D721Med (cell line): ENCODE measurements at places on chromosomes 13 and 19.

- no peak for DNase-seq
These were observed 5.0 kb upstream of the ONECUT3 start for GRCh38 chr19:1748115-1748872.

- DNase-seq = peak; percentile 46
These were observed 30.4 kb upstream of the CYP4F8 start for GRCh38 chr19:15584541-15585115.

DNA sequence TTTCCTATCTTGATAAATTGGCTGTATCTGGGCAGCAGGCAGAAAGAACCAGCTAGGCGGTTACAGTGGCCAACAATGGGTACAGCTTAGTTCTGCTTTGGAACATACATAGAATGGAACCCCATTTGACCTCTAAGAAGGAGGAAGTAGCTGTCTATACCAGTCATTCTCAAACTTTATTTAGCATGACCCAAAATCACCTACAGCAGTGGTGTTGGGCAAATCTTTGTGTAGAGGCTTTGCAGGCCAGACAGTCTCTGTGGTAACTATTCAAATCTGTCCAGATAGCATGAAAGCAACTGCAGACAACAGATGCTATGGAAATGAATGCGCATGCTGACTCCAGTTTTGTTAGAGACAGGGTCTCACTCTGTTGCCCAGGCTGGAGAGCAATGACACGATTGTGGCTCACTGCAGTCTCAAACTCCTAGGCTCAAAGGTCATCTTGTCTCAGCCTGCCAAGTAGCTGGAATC is 12.0 kb upstream of the KCNC3 start:
- no peak for DNase-seq

GRCh38 chr19:54606891-54607784 is 13.7 kb downstream of the LILRA1 start:
- DNase-seq = no peak

DNA sequence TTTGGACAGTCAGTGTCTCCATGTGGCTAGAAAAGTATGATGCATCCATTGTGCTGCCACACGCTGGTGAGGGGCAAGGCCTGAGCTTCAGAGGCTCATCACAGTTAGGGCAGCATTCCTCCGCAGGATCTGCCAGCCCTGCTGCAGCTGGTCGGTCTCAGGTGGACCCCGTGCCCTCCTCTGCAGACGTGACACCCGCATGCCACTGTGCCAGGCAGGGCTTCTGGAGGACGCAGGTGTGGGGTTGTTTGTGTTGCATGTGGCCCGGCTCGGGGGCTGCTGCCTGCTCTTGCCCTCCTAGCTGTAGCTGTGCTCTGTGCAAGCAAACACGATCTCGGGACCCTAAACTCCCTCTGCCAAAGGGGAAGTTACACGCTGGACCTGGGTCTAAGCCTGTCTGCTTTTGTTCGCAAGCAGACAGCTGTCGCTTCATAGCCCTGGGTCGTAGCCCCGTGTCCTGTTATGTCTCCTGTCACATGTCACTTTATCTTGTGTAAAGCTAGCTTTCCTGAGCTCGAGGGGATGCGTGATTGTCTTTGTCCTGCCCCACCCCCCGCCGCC is 45.3 kb downstream of the SLC7A9 start:
- no peak for DNase-seq

DNA sequence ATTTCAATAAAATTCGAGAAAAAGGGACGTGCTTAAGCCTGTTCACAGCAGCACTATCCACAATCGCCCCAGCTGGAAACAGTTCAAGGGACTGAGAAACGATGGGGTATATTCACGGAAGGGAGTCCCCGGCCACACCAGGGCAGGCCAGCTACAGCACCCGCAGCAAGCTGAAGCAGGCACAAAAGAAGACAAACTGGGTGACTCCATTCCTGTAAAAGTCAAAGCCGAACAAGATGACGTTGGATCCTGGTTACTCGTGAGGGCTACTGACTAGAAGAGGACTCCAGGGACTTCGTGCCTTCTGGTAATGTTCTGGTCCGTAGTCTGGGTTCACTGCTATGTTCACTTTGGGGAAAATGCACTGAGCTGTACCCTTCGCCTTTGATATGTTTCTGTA is 57.6 kb downstream of the COL4A1 start:
- no peak for DNase-seq

DNA sequence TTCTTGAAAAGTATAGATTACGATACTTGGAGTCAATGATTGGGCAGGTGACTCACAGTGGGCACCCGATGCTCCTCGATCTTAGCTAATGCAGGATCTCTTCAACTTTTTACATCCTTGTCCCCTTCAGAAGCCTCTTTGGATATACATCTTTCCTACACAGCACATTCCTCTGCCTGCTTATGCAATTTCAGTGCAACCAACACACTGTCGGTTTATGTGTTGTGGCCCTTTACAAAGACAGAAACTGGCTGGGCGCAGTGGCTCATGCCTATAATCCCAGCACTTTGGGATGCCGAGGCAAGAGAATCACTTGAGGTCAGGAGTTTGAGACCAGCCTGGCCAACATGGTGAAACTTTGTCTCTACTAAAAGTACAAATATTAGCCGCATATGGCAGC is 2.6 kb downstream of the GPR42 start:
- no peak for DNase-seq

DNA sequence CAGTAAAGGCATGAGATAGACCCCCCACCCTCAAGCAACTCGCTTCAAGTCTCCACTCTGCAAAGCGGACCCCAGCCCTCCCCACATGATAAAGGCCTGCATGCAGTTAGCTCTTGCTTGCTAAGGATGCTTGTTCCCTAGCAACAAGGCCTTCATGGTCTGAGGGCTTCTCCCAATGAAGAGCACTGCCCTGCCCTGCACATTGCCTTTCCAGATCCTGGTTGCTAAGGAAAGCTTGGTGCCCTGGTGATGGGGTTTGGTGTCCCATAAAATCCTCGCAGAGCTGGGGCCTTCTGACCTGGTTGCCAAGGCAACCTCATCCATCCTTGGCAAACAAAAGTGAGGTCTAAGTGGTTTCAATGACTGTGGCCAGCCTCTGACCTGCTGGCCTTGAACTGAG is 6.0 kb downstream of the DBP start:
- DNase-seq = no peak

DNA sequence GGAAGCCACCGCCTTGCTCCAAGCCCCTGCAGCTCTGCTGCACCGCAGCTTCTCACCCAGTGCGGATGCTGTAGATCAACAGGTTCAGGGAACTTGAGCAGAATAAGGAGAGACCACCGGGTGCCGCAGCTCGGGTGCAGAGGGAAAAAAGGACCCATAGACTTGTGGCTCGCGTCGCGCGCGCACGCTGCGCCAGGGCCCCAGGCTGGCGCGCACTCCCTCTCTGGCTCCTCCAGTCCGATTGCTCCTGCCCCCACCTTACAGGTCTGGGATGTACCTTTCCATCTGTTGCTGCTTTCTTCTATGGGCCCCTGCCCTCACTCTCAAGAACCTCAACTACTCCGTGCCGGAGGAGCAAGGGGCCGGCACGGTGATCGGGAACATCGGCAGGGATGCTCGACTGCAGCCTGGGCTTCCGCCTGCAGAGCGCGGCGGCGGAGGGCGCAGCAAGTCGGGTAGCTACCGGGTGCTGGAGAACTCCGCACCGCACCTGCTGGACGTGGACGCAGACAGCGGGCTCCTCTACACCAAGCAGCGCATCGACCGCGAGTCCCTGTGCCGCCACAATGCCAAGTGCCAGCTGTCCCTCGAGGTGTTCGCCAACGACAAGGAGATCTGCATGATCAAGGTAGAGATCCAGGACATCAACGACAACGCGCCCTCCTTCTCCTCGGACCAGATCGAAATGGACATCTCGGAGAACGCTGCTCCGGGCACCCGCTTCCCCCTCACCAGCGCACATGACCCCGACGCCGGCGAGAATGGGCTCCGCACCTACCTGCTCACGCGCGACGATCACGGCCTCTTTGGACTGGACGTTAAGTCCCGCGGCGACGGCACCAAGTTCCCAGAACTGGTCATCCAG is 964 bp downstream of the PCDH17 start:
- no peak for DNase-seq

GRCh38 chr19:2475018-2475701 is 767 bp upstream of the GADD45B start:
- DNase-seq = no peak

DNA sequence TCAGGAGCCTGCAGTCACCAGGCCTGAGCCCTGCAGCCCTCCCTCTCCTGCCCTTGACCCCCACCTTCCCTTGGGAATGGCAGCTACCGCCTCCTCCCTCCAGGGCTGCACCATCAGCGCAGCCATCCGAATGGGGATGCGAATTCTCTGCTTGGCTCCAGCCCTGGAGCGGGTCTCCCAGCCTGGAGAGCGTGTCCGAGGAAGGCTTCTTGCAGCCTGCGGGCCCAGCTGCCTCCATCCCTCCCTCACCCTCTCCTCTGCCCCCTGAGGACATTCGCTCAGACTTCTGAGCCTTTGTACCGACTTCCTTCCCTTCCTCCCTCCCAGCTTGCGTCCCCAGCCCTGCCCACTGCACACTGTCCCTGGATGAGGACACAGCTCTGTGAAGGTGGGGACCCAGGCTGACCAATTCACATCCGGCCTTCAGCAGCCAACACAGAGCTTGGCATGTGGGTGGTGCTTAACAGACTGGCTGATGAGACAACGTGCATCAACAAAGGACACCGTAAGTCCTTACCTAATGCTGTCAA is 6.0 kb upstream of the NKPD1 start:
- no peak for DNase-seq

- DNase-seq = no peak
These were observed at the start of gene DENND1C for GRCh38 chr19:6481541-6482342. TSS of gene DENND1C (minus strand) at chr19:6481787. CDS start at chr19:6481695, 92 bp downstream.

GRCh38 chr13:39970177-39970846 is 314.9 kb downstream of the COG6 start:
- no peak for DNase-seq

GRCh38 chr13:29131881-29132668 is 311.9 kb downstream of the MTUS2 start:
- no peak for DNase-seq

DNA sequence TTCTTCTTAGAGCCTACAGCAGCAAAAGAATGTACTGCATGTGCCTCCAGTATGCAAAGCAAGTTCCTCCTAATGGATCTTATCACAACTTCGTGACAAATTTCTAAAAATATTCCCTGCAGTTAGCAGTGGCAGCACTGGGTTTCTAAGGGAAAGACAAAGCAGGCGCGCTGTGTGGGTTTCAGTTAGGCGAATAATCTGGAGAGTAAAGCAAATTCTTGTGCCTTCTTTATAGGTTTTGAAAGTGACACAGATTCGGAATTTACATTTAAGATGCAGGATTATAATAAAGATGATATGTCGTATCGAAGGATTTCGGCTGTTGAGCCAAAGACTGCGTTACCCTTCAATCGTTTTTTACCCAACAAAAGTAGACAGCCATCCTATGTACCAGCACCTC is 167.9 kb downstream of the LMO7 start:
- DNase-seq = no peak

- no peak for DNase-seq
These were observed 630.0 kb upstream of the MIR17HG start for GRCh38 chr13:90717451-90717936.

- DNase-seq = no peak
These were observed 109.2 kb upstream of the SLC7A1 start for GRCh38 chr13:29704648-29705047.

DNA sequence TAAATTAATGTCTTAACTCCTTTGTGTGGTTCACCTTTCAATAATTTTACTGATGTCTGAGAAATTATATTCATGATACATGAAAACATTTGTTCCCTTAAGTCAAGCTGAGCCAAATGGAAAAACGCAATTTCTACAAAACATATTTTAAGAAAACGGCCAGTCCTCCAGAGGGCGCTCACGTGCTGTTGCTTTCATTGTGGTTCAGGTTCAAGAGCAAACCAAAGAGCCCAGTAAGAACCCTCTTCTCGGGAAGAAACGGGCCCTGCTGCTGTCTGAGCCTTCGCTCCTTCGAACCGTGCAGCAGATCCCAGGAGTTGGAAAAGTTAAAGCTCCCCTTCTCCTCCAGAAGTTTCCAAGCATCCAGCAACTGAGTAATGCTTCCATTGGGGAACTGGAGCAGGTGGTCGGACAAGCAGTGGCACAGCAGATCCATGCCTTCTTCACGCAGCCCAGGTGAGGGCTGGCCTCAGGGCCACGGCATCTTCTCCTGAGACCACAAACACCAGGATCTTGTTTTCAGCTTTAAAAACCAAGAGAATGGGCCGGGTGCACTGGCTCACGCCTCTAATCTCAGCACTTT is 4.3 kb downstream of the FAAP24 start:
- DNase-seq = peak; percentile 71

DNA sequence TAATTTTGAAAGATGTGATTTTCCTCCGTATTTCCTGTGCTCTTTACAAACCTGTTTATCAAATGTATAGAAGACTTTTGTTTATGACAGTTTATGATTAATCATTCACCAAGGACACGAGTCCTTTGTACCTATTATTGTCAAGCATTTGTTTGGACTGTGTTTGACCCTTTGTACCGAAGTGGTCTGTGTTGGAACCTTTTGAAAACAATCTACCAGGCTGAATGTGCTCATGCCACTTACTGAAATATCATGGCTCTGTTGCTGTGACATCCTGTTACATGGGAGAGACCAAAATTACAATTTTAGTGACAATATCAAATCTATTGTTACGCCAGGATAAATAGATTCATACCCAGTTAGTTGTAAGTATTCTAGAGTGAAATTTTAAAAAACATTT is 193.6 kb downstream of the IRS2 start:
- no peak for DNase-seq

DNA sequence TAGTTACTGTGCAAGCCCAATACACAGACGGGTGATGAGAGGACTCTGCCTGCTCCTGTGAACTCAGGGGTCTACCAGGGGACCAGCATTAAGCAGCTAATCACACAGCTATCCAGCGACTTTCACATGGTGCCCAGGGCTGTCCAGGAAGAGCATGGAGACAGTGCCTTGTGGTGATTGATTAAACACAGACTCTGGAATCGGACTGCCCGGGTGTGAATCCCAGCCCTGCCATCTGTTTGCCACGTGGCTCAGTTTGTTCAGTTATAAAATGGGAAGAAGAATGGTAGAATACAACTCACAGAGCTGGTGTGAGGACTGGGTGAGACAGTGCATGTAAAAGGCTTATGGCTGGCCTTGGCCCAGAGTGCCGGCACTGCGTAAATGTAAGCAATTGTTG is 42.1 kb upstream of the NPAS1 start:
- no peak for DNase-seq

- no peak for DNase-seq
These were observed 65.2 kb downstream of the RFX2 start for GRCh38 chr19:6045108-6045507.

DNA sequence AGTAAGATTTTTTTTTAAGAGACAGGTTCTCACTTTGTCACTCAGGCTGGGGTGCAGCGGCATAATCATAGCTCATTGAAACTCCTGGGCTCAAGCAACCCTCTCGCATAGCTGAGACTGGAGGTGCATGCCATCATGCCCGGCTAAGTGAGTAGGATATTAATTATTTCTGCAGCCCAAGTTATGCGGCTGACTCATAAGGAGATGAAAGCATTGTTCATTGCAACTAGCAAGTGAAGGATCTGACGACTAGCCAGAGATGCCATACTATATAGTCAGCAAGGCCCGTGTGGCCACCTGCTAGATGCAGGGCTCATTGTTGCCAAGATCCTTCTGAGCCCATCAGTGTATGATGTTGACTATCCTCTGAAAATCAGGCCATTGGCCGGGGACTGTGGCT is 45.2 kb downstream of the ABCC4 start:
- no peak for DNase-seq
